ENCODE measurements at places on chromosomes 7 and 10.

DNA sequence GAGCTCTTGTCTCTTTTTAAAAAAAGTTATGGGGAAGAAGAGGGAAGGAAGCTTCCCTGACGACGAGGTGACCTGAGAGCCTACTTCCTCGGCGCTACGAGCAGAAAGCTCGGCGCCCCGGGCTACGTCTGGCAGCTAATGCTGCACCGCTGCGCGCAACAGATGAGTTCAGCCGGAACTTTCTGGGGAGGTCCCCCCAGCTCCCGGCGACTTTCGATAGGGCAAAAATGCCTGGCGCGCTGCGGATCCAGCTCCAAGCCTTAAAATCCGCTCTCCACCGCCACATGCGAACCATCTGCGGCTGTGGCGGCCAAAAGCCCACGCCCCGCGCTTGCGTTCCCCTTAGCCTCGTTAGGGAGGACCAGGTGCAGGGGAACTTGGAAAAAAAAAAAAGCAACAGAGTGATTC, 621 bp downstream of the P4HA1 start:
- peak; percentile 75 for DNase-seq

DNA sequence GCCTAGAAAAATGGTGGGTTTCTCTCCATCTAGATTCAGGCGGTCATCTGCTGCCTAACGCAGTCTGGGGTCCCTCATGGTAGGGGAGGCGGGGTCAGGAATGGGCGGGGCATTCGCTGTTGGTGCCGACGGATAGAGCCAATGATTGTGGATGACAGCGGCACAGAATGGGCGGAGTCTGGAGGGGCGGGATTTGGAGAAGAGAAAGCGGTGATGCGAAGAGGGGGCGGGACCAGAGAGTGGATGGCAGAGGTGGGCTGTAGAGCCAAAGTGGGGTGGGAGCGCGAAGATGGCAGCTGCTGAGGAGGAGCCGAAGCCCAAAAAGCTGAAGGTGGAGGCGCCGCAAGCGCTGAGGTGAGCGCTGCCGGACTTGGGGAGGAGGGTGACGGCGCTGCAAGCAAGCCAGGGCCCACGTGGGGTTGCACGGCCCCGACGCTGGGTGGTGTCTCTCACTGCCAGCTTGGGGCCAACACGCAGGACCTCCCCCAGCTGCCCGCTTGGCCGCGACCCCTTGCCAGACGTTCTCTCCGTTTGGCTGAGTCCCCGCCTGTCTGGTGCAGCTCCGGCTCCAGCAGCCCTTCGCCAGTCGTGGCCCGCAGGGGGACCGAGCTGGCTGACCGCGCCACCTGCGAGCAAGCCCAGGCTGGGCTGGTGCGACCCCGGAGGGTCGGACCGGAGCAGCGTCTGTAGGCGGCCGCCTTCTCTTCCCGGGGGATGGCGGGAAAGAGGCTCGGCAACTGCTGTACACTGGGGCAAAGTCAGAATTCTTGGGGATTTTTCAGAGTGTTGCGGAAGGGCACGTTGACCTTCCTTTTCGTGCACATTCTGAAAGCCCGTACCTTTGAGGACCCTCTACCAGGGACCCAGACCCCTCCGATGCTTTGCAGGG, at the start of gene ADK:
ADK (plus strand) TSS at position 232 of the 889 bp plus-strand sequence; CDS start at position 290, 58 bp downstream.
- peak; percentile 98 for DNase-seq

- no peak for DNase-seq
These were observed 76.1 kb downstream of the CYP26A1 start for GRCh38 chr10:93149761-93150160.

GRCh38 chr10:5576780-5577624, 52.2 kb downstream of the CALML3 start:
- no peak for DNase-seq

DNA sequence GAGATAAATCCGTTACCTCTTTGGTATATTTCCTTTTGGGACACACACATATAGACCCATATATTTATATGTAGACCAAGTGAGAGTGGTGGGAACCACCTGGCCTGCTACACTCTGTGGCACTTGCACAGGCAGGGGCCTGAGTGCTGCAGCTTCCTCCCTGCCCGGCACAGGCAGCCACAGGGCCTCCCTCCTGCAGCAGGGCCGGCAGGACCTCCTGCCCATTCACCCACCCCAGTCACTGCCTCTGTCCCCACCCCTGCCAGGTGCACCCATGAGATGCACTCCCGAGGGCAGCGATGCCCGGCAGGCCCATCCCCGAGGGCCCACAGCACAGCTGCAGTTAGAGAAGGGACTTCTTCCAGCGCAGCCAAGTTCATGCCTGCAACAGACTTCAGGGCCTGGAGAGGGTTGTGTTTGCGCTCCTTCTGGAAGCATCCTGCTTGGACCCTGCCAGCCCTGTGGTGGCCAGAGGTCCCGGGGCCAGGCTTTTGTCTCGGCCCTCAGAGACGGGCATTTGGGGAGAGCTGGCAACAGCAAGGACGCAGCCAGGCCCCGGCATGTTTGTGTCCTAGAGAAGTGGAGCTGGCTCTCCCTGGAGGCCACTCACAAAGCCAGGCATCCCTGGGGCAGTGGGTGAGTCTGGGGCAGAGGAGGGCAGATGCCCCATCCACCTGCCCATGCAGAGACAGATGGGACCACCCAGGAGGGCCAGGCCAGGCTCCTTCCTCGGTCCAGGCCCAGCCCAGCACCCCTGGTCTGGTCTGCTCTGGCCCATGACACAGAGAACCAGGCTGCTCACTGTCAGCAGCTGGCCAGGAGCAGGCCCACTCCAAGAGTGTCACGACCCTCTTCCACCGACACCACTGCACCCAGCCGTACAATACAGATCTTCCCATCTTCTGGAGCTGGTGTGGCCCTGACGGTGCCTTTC, 41.4 kb downstream of the PWWP2B start:
- no peak for DNase-seq

GRCh38 chr7:29915481-29916215, 74.0 kb downstream of the SCRN1 start:
- no peak for DNase-seq

DNA sequence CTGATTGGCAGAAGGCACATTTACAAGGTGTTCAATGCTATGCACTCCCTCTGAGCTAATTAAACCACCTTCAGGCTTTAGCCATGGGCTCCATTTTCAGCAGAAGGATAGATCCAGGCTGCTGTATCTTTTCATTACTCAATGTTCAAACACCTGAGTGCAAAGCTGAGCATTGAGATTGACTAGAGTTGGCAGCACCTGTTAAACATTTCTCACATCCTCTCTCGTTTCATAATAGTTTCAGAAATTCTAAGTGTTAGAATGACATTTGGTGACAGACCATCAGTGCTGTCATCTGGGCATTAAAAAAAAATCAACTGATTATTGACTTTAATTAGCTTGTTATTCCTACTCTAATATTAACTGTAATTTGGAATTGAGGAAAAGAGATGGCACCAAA, 187.1 kb upstream of the SEMA3E start:
- no peak for DNase-seq

GRCh38 chr7:138935465-138936011, 45.7 kb downstream of the KIAA1549 start:
- DNase-seq, result peak; percentile 67

DNA sequence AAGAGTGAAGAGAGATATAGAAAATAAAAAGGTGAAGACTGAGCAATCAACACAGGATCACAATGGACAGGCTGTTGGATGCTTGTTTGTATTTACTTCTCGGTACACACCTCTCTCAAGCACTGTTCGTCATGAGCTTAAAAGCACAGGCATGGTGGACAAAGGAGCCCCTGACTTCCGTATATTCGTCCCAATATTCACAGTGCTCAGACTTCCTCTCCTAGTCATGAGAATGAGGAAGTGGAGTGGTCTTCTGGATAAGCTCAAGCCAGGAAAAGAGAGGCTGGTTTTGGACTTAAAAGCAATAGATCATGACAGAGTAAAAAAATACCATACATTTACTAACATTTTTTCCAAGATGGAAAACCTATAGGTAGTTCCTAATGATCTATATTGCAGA, 172.5 kb downstream of the SORCS1 start:
- DNase-seq, result no peak

DNA sequence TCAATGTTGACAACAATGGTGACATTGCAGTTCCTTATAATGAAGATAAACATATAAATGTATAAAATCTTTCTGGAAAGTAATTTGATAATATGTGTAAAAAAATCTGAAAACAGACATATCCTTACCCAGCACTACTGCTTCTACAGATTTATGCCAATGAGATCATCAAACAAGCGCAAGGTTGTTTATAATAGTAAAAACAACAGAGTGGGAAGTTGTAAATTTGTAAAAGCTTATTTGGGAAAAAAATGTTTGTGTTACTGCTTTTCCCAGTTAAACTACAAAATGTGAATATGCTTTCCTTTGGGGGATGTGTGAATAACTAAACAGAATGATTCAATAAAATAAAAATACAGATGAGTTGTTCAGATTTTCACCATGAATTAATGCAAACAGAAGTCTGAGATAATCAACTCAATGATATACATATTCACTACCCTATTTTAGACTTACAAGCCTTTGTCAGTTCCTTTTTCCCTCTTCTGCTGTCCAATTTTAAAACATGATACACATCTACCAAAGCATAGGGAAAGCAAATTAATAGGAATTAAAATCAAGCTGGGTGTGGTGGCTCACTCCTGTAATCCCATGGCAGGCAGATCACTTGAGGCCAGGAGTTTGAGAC, 82.1 kb downstream of the USP6NL start:
- DNase-seq, result no peak

DNA sequence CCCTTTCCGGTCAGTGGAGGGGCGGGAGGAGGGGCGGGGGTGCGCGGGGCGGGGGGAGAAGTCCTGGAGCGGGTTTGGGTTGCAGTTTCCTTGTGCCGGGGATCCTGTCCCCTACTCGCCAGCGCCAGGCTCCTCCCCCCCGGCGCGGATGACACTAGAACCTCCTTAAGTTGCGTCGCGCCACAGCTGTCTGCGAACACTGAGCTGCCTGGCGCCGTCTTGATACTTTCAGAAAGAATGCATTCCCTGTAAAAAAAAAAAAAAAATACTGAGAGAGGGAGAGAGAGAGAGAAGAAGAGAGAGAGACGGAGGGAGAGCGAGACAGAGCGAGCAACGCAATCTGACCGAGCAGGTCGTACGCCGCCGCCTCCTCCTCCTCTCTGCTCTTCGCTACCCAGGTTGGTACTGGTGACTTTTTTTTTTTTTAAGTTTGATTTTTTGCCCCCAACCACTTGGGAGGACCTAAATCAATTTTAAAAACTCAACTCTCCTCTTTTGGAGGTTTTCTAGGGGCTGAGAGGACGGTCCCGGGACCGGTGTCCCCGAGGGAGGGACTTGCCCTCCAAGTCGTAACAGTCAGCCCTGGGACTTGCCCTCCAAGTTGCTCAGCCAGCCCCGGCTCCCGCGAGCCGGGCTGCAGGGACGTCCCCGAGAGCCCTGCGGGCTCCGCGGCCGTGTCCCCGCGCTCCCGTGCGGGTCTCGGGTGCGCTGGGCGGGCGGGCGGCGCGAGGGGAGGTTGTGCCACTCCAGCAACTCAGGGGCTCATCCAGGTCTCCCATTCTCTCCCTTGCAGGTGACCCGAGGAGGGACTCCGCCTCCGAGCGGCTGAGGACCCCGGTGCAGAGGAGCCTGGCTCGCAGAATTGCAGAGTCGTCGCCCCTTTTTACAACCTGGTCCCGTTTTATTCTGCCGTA, at the start of gene GATA3:
GATA3 (plus strand) TSS at position 195 of the 914 bp plus-strand sequence. CDS start 968 bp downstream, outside the sequence.
- DNase-seq, result peak; percentile 60

DNA sequence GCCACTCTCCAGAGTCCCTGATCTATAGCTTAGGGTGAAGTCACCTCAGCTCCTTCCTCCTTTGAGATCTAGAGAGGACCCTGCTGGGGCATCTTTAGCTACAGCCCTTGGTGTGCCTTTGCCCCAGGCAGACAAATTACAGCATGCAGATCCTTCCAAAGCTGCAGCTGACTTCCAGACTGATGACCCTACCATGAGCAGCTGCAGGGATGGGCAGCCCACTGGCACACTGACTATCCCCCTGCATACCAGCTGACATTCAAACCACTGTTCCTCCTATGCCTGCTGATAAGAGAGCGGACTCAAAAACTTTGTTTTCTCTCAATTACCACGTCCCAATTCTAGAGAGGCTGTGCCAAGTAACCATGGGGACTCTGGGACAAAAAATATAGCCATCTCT, 70.6 kb downstream of the COL13A1 start:
- DNase-seq, result no peak

- DNase-seq, result peak; percentile 72
These were observed 72.3 kb downstream of the AMZ1 start for GRCh38 chr7:2760098-2760889.

Data from iPS-NIHi11 (cell line).